Tibial nerve (tissue), 4 donors: ENCODE measurements at places on chromosomes 2 and 18.
A peak's percentile ranks its signal among the peaks of the same experiment; 100 is the strongest.

GRCh38 chr2:85988914-85989270 lies 100.1 kb upstream of the ST3GAL5 start:
- no peak for DNase-seq

- no peak for DNase-seq
These were observed 164.7 kb downstream of the CCDC102B start for GRCh38 chr18:68962623-68963022.

DNA sequence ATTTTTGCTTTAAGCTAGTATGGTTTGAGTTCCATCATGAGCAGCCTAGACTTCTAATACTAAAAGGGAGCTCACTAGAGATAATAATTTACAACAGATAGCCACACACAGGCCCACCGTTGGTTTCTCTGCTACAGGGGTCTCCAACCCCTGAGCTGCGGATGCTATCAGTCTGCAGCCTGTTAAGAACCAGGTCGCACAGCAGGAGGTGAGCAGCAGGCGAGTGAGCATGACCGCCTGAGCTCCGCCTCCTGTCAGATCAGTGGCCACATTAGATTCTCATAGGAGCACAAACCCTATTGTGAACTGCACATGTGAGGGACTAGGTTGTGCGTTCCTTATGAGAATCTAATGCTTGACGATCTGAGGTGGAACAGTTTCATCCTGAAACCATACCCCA lies 150.6 kb downstream of the HRH4 start:
- no peak for DNase-seq

DNA sequence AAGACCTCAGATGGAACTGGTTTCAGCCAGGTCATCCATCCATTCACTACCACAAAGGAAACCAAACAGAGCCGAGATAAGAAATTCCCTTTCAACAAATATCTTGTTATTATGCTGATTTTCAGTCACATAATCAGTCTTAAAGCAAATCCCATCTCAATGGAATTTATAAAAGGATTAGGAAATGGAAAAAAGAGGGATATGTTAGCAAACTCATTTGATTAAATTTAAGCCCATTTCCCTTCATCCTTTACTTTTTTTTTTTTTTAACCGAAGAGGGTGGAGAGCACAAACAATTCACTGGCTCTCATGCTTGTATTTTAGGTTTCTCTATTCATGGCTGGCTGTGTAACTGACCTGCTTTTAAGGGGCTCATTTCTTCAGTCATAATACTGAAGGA lies 109.0 kb upstream of the GATA6 start:
- no peak for DNase-seq

DNA sequence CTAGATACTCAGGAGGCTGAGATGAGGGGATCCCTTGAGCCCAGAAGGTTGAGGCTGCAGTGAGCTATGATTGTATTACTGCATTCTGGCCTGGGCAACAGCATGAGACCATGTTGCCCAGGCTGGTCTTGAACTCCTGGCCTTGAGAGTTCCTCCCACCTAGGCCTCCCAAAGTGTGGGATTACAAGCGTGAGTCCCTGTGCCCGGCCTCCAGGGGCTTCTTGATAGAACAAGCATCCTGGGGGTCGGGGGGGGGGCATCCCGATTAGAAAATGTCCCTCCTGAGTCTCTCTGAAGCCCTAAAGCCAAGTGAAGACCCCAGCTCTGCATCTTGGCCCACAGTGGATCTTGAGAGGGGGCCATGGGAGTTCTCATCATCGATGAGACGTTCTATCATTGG lies 22.3 kb upstream of the EFHD1 start:
- DNase-seq: no peak

- no peak for DNase-seq
These were observed 13.3 kb upstream of the SP3 start for GRCh38 chr2:173978447-173978846.

DNA sequence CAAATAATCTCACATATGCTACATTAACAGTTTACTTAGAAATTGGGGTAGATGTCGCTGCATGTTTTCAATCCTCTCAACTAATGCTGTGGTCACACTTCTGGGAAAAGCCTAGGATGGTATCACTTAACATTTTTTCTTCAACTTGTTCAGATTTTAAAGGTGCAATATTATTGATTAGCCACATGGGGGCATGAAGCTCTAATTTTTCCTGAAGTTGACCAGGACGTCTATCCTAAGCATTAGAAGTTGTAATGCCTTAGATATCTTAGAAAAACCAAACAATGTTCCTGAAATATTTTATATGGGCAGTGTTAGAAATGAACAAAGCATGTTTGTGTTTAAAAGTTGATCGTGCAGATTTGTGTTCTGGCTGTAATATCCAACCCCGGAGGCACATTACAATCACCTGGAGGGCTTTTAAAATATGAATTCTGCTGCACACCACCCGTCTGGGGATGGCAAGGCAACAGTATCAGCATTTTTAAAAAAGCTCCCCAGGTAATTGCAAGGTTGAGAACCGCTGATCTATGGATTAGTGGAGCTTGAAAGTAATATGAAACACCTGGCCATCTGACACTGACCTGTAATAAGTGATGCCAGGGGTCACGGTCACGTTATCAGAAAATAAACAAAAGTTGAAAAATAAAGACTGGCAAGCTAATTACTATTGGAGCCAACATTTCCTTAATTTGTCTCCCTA lies 100.5 kb upstream of the LMAN1 start:
- no peak for DNase-seq

GRCh38 chr2:134170294-134170693 lies 83.6 kb upstream of the MGAT5 start:
- no peak for DNase-seq

GRCh38 chr2:151720521-151720920 lies 13.8 kb downstream of the NEB start:
- no peak for DNase-seq

DNA sequence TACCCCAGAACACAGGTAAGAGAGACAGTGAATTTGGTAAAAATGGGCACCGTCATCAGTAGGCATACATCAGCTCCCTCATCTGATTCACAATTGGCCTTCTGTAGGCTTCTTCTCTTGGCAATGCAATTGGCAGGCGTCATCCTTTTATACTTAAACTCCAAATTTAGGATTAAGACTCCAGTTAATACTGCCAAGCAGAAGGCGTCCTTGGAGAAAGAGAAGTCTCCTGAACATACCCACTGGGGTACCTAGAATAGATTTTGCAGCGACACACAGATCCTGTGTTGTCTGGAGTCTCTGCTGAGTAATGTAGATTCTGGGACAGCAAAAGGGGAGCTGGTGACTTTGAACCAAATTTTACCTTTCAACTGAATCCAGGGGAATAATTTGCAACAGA lies 592 bp upstream of the METAP1D start:
- no peak for DNase-seq

DNA sequence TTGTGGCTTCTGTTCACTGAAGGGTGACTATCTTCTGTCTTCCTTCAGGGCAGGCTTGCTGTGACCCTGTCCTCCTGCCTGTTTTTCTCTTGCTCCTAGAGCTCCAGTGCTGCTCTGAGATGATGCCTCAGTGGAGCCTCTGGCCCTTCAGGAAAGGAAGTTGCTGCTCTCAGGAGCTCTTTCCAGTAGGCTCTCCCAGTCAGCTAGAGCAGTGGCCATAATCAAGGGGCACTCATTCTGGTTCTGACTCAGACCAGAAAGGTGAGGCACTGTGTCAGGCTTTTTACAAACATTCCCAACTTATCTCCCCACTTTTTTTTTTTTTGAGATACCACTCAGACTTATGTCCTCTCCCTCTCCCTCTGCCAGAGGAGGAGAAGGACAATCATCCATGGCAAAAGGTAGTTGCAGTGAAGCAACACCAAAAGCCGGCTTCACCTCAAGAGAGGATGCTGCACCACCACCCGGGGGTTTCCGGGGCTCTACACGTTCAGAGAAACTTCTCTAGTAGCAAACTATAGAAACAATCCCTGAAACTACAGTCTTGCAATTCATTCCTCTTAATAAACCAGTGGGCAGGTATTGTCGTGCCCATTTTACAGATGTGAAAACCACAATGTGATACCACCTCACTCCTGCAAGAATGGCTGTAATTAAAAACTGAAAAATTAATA lies 115.4 kb downstream of the ACTR3 start:
- no peak for DNase-seq

GRCh38 chr2:224722770-224723169 lies 6.6 kb upstream of the CCDC195 start:
- DNase-seq: no peak

DNA sequence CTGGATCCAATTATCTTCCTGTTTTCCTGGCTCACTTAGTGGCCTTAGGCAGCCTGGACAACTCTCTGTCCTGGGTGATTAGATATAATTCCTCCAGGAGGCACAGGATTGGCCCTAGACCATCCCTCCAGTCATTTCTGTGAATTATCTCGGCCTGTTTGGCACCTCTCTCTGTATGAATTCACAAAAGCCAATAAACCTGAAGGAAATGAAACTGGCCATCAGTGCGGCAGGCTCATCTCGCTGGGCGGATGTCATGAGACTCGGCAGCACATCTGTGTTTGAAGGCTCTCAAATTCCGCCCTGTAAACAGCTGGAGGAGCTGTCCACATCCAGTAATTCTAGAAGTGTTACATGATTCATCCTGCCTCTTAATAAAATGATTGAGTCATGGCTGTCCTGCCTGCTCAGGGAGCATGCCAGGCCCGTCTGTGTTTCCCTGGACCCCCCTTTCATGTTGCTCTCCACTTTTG lies 38.6 kb downstream of the ACOXL start:
- DNase-seq: no peak

GRCh38 chr2:64989126-64989981 lies at the start of gene SLC1A4:
Gene SLC1A4 (plus strand): TSS chr2:64989399. CDS start chr2:64989644, 245 bp downstream.
- peak; percentile 92 for DNase-seq

GRCh38 chr2:106700616-106701015 lies 185.4 kb downstream of the ST6GAL2 start:
- DNase-seq: no peak

DNA sequence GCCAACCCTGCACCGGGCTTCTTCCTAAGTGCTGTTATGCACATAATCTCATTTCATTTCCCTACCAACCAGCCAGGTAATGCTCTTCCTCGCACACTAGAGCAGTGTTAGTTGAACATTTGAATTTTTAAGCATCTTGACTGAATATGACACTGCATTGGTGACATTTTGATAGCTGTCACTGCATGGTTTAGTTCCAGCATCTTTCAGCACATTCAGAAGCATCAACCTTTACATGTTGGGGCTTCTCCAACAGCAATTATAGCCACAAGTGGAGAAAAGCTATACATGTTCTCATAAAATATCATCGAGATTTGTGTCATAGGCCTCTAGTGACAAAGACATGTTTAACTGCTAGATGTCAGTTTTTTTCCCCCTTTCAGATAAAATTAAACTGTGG lies 230.1 kb upstream of the FOSL2 start:
- DNase-seq: no peak

DNA sequence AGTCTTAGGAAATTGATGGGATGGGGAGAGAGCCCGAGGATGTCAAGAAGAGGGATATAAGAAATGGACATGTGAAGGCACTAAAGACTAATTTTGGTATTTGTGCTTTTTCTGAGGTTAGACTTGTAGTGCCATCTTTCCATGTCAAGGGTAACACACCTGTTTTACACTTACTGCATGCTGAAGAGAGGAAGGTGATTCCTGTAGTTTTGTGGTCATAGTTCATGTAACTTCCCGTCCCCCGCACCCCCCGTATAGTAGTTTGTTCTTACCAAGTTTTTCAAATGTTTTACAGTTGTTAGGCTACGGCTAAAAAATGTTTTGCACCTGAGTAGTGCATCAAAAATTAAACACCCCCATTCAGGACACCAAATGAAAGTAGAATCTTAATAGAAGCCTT lies 73.8 kb downstream of the CLIP4 start:
- no peak for DNase-seq

DNA sequence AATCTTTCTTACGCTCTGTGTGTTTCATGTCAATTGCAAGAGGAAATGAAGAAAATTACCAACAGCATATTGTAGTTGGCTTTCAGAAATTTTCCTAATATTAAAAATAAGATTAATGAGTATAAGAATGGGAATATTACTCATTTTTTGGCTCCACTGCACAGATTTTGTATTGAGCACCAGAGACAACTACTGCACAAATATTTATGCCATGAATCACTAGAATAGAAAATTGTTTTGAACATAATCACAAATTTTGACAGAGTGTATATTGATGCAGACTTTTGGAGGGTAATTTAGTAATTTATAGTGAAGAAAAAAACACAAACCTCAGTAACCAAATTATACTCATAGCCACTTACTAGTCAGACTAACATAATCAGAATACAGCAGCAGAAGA lies 118.3 kb downstream of the DOK6 start:
- DNase-seq: no peak
